AML-193 (cell line): ENCODE measurements at places on chromosomes 5 and 9.
A peak's percentile ranks its signal among the peaks of the same experiment; 100 is the strongest.

GRCh38 chr5:96655506-96655905 lies 6.7 kb upstream of the CAST start:
- no peak for DNase-seq

DNA sequence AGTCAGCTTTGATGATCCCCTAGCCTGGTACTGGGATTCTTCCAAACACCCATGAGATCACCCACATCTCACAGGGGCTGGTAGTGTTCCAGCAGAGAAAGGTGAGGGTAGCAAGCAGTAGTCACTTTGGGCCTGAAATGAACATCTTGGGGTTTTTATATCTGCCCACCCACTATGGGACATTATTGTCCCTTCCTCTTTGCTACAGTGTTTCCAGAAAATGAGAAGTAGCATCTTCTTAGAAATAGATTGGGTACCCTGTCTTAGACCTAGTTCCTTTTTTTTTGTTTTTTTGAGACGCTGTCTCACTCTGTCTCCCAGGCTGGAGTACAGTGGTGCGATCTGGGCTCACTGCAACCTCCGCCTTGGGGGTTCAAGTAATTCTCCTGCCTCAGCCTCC lies 249.2 kb upstream of the ANKRD55 start:
- DNase-seq = peak; percentile 53

DNA sequence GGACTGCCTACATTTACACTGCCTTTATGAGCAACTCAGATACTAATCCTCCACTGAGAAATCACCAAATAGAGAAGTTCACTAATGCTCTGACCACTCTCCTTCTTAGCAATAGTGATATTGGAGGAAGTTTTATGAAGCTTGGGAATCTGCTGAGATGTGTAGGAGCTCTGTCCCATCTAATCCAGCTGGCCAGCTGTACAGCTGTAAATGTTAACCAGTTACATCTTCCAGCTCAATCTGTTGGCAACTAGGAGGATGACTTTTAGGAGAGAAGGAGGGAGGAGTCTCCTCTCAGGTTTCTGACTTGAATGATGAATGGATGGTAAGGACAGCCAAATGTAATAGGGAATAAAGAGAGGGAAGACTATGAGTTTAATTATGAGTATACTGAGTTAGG lies 36.3 kb upstream of the LRRC19 start:
- DNase-seq = no peak

DNA sequence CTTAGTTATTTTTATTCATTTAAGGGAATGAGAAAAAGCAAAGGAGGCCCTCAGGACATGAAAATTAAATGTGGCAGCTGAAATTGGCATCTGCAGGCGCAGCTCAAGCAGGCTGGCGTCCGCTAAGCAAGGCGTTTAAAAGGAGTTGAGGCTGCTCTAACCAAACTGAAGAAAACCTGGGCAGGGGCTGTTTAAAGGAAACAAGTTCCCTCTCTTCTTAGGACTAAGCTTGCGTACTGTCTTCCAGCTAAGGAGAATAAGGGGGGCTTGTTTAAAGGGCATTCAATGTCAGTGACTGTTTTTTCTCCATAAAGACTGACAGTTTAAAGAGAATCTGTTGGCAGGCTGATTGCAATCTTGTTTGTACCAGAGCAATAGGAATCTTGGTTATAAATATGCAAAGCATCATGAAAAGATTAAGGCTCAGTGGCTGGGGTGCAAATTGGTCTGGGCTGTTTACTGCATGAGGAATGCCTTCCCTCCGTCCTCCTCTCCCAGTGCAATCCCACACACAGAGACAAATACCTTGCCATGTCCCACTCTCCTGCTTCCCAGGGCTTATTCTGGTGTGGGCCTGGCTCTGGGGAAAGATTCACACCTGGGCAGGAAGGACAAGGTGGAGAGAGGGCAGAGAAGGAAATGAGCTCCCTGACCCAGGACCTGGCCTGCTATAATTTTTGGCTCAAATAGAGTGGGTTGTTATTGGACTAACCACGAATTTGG lies 85.9 kb upstream of the LIFR start:
- no peak for DNase-seq

GRCh38 chr5:175517824-175518450 lies 39.6 kb downstream of the SFXN1 start:
- no peak for DNase-seq

DNA sequence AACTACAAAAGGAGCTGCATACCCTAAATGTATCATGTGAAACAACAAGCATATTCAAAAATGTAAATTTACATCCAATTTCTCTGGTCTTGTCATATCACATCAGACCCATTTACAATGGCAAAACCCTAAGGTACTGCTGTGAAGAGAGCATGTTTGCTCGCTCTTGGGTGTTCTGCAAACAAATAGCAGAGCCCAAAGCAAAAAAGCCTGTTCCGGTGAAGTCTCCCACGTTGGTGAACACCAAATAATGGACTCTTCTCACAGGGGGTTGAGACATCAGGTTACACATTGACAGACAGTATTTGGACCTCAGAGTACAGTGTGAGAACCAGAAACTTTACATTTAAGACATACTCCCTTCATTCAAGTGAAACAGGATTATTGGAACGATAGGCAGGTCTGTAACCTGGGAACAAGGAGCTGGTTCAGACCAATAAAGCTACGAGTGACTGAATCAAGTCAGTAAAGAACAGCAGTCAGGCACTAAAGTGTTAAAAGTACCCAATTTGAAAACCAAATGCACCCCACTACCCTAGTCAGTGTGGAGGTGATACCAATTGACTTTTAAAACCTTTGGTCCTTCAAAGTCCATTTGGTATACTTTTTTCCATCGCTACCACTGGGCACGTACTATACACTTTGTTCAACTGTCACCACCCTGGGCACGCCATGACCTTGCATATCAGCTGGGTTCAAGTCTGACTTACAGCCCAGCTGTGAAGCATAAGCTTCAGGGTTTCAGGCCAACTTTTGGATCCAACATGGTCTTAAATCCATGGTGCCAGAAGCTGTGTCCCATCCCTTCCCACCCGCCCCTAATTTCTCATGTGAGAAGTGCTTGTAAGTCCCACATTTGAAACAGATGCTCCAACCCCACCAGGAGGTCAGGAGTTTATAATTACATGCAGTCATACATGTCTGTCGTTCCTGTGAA lies 36.4 kb downstream of the ETF1 start:
- no peak for DNase-seq

- no peak for DNase-seq
Measured at GRCh38 chr9:94212091-94212490, 47.0 kb upstream of the ZNF169 start.
